ENCODE measurements at places on chromosomes 7 and 10. TPM values are rescaled to one million over a fixed set of nuclear protein-coding genes. Genes with fewer than 3 reads are reported as not detected.

DNA sequence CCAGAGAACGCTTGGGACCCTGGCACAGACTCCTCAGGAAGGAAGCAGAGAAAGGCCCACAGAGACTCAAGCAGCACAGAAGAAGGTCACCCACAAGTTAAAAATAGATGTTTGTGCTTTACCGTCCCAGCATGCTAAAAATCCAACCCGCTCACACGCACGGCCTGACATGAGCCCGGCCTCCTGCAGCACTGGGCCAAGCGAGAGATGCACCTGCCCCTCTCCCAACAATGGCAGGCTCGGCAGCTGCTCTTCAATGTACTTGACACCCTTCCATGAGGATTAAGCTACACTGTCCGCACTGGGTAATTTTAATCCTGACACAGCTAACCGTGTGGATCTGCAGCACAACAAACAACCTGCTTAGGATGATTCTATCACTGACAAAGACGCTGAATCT lies 9.3 kb downstream of the DIP2C start:
- no peaks in the 10 kb centered on the region for H3K27me3 ChIP-seq
- peaks cover 11% of the 10 kb centered on the region for H3K4me1 ChIP-seq
- no peak overlapping the region for H3K4me3 ChIP-seq
- H3K27ac ChIP-seq = no peak overlapping the region
- DNase-seq = no peak
- H3K36me3 ChIP-seq = no peaks in the 10 kb centered on the region

DNA sequence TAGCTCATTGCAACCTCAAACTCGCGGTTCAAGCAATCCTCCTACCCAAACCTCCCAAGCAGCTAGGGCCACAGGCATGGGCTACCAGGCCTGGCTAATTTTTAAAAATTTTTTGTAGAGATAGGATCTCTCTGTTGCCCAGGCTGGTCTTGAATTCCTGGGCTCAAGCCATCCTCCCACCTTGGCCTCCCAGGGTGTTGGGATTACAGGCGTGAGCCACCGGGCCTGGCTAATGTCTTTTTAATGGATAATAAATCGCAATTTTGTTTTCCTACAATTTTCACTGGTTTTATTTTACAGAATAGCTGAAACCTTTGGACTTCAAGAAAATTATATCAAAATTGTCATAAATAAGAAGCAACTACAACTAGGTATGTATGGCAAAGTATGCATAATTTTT lies 10.9 kb downstream of the NUB1 start:
- H3K27me3 ChIP-seq = no peaks in the 10 kb centered on the region
- peaks cover 9% of the 10 kb centered on the region for H3K4me1 ChIP-seq
- peaks cover 11% of the 10 kb centered on the region for H3K36me3 ChIP-seq
- no peak overlapping the region for H3K27ac ChIP-seq

Gene FRMD4A
- total RNA-seq = 7.1 TPM

GRCh38 chr10:72637398-72637857 lies 11.5 kb upstream of the MICU1 start:
- no peak overlapping the region for H3K4me3 ChIP-seq
- no peaks in the 10 kb centered on the region for H3K27me3 ChIP-seq
- H3K27ac ChIP-seq = no peak overlapping the region
- DNase-seq = no peak
- H3K36me3 ChIP-seq = no peaks in the 10 kb centered on the region

DNA sequence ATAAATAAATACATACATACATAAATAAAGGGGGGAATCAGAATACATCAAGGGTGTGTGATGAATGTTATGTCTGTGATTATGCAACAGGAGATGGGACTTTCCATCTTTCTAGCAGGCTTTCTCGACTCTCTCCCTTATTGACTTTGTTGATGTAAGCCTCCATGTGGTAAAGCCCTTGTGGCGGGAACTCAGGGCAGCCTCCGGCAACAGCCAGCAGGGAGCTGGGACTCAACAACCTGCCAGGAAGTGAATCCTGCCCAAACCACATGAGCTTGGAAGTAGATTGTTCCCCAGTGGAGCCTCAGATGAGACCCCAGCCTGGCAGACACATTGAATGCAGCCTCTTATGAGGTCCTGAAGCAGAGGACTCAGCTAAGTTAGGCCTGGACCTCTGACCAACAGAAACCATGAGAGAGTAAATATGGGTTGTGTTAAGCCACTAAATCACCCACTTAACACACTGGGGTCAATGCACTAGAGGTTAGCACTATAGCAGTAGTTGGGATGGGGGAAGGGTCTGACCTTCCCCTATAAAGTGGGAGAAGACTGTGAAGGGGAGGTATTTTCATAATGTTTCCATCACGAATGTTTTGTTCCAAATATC lies 104.0 kb downstream of the JCAD start:
- H3K36me3 ChIP-seq = no peaks in the 10 kb centered on the region
- no peaks in the 10 kb centered on the region for H3K27me3 ChIP-seq
- DNase-seq = no peak
- no peak overlapping the region for H3K27ac ChIP-seq
- no peak overlapping the region for H3K4me3 ChIP-seq

Data from Panc1 (cell line).